Muscle of back (tissue), 13 donors: ENCODE measurements at places on chromosomes 1 and 21. TPM values are rescaled to one million over a fixed set of nuclear protein-coding genes. Genes with fewer than 3 reads are reported as not detected.

Gene RGS13
- 0.22 TPM for polyA plus RNA-seq

Gene CD1D
- 1.7 TPM for polyA plus RNA-seq

Gene PLA2G2C
- polyA plus RNA-seq, result 0.04 TPM

Gene CROCC
- polyA plus RNA-seq, result 25.3 TPM

Gene ZNF695
- 0.98 TPM for polyA plus RNA-seq

Gene SLC16A4
- 10.8 TPM for polyA plus RNA-seq
